HFF-Myc (cell line): ENCODE measurements at places on chromosomes 3 and 15.

DNA sequence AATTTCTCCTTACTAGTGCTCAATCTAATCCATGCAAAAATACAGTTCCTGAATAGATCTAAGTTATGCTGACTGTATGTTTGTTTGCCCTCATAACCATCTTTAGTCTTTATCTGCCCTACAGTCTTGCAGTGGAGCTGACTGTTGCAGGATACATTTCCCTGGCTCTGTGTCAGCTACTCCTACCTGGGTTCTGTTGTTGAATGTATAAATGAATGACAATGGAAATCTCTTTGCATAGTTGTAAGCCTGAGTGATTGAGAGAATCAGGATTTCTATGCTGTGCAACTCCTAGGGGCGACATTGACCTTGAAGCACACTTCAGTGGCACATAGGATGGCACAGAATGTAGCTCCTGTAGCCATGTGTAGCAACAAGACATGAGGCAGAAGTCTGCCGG is 16.0 kb upstream of the ZBBX start:
- DNase-seq, result no peak

DNA sequence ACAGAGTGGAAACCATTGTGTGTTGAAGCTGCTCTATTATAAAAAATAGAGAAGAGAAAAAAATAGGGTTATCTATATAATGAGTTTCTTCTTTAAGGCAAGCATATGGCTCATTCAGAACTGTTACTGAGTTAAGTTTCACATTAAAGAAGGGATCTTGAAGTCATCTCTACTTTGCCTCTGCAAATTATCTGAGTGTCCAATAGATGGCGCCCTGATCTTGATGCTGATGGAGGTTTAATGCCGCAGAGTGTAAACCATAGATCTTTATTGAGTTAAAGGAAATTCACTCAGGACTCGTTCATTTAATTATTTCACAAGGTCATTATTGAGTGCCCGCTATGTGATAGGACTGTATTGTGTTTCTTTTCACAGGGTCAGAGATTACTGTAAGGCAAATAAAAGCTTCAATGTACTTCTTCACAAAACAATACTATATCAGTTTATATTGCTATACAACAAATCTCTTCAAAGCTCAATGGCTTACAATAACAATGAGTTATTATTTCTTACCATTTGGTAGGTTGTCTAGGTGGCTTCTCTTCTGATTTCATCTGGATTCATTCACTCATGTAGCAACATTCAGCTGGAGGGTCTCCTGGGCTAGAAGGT is 171.4 kb downstream of the NSUN3 start:
- peak; percentile 4 for DNase-seq

DNA sequence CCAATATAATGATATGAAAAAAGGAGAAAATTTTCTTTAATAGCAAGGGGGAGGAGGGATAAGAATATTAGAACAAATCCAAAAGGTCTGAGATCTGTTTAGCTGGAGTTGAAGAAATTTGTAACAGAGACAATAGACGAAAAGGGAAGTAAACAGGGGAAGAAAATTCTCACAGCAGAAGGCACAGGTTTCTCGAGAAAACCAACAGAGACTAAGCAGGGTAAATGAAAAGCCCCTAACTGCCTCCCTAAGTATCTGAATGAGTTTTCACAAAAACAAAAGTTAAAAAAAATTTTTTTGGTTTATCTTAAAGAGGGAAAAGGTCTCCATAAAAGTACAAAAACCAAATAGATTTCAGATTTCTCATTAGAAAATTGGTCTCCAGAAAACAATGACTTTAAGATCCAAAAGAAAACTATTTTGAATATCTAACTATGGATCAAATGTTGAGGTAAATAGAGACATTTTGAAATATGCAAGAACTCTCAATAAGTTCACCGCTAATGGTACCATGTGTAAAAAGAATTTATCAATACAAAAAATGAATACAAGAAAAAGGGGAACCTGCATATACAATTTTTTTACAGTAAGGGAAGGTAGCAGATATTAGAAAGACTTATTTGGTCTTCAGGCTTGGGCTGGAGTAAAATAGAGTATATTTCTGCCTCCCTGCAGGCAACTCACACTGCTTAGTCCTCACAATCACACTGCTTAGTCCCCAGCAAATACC is 23.9 kb upstream of the NEK10 start:
- DNase-seq, result no peak

DNA sequence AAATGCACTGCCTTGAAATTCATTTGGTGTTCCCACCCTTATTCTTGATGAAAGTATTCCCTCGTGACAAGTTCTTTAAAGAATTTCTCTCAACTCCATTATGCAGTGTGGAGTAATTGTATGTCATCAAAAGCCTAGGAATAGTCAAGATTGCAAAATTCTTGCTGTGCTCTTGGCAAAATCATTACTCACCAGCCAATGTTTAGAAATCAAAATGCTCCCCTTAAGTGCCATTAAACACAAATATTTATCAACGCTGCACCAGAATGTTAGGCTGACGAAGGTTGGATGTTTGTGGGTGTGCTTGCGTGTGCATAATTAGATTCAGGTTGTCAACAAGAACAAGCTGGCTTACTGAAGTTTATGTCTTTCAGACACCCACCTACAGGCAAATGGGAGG is 40.5 kb downstream of the SST start:
- no peak for DNase-seq

GRCh38 chr3:116032176-116032575 is 408.9 kb downstream of the GAP43 start:
- no peak for DNase-seq

- no peak for DNase-seq
Observed at GRCh38 chr15:69652293-69652692, 199.7 kb downstream of the RPLP1 start.

DNA sequence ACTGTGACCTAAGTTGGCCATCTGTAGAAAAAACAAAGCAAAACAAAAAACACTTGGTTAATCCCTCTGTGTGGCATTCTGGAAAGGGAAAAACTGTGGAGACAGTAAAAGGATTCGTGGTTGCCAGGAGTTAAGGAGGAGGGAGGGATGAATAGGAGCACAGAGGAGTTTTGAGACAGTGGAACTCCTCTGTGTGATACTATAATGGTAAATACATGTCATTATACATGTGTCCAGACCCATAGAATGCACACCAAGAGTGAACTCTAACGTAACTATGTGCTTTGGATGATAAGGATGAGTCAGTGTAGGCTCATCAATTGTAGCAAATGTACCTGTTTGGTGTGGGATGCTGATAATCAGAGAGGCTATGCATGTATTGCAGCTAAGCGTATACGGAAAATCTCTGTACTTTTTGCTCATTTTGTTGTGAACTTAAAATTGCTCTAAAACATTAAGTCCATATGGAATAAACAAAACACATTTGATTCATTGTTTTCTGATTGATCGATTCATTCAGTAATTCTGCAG is 33.4 kb downstream of the RAP2B start:
- DNase-seq, result no peak

GRCh38 chr3:13276438-13277195 is 143.5 kb downstream of the NUP210 start:
- DNase-seq, result no peak

DNA sequence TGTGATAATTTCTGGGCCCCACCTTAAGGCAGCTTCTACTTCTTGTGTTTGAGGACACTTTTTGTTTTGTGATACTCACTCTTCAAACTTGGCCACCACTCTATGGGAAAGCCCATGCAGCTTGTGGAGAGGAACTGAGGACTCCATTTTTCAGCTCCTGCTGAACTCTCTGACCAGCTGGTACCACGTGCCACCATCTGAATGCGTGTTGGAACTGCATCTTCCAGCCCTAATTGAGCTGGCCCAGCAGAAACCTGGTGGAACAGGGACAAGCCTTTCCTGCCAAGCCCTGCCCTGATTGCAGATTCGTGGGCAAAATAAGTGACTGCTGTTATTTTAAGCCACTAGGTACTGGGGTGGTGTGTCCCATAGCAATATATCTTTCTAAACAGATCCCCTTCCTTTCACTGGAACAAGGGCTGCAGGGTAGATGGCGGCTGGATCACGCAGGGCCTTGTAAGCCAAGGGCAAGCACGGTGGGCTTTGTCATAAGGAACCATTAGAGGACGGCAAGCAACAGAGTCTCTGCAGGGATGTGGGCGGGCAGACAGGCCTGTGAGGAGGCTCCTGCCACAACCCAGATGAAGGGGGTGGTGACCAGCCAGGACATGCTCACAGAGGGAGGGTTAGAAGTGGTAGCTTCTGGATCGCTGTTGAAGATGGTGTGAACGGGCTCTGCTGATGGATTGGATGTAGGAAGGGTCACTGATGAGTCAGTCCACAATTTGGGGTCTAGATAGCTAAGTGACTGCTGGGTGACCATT is 9.5 kb downstream of the H1-8 start:
- DNase-seq, result no peak

DNA sequence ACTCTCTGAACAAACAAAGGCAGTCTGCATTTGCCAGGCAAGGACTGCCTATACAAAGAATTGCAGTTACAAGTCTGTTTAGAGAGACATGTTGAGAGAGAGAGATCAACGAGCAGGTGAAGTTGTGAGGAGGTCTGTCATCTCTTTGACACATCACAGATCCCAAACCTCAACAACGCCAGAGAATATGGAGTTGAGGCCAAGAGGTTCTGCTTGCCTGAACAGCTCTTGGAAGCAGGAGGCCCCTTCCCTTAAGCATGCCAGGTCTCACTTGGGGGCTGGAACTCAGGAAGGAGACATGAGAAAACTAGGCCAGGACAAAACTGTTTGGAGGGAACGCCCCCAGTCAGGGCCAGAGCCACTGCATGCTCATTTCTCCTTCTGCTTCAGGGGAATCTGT is 22.3 kb upstream of the MUSTN1 start:
- DNase-seq, result no peak

GRCh38 chr3:27380433-27381357 is 11.5 kb upstream of the NEK10 start:
- DNase-seq, result no peak
